ENCODE measurements at places on chromosomes 4 and X. TPM values are rescaled to one million over a fixed set of nuclear protein-coding genes. Genes with fewer than 3 reads are reported as not detected.

CYLC1 gene
- total RNA-seq, result not detected

AKAP14 gene
- not detected for total RNA-seq

SPIN4 gene
- 3.8 TPM for total RNA-seq

PTCHD1 gene
- not detected for total RNA-seq

VCX3B gene
- not detected for total RNA-seq

SEC24D gene
- 174 TPM for total RNA-seq

CXCL5 gene
- 0.14 TPM for total RNA-seq

DGKK gene
- total RNA-seq, result not detected

MAGEA3 gene
- total RNA-seq, result 0.69 TPM

CT45A10 gene
- total RNA-seq, result not detected

CENPVL1 gene
- not detected for total RNA-seq

VEGFD gene
- total RNA-seq, result not detected

TRIM61 gene
- total RNA-seq, result not detected

Measured in HFFc6 (cell line).